ENCODE measurements at places on chromosomes 7 and 10. TPM values are rescaled to one million over a fixed set of nuclear protein-coding genes. Genes with fewer than 3 reads are reported as not detected.

OPN1SW gene
- total RNA-seq, result not detected

GRCh38 chr7:146116521-146117222, at the start of gene CNTNAP2:
Gene CNTNAP2, plus strand, starts transcription at chr7:146116801. Its CDS starts 76 bp downstream, at chr7:146116877.
- peaks cover 7% of the 10 kb centered on the region for H3K4me1 ChIP-seq
- H3K36me3 ChIP-seq, result no peaks in the 10 kb centered on the region
- no peaks in the 10 kb centered on the region for H3K27me3 ChIP-seq
- no peak within 1 kb of the TSS for H3K27ac ChIP-seq
- no peak within 1 kb of the TSS for H3K4me3 ChIP-seq
- no peak for DNase-seq

- H3K4me3 ChIP-seq, result no peak overlapping the region
- no peak overlapping the region for H3K27ac ChIP-seq
- H3K4me1 ChIP-seq, result no peaks in the 10 kb centered on the region
- H3K36me3 ChIP-seq, result no peaks in the 10 kb centered on the region
- no peak for DNase-seq
Observed at GRCh38 chr7:157782041-157782440, 445.2 kb downstream of the DNAJB6 start.

KCNIP2 gene
- 1.5 TPM for total RNA-seq

C10orf62 gene
- not detected for total RNA-seq

SUN3 gene
- not detected for total RNA-seq

- H3K27me3 ChIP-seq, result peaks cover 12% of the 10 kb centered on the region
- DNase-seq, result no peak
- H3K27ac ChIP-seq, result no peak overlapping the region
- no peaks in the 10 kb centered on the region for H3K36me3 ChIP-seq
- peaks cover 6% of the 10 kb centered on the region for H3K4me1 ChIP-seq
Observed at GRCh38 chr10:100516847-100517246, 2.8 kb downstream of the SEC31B start.

DNA sequence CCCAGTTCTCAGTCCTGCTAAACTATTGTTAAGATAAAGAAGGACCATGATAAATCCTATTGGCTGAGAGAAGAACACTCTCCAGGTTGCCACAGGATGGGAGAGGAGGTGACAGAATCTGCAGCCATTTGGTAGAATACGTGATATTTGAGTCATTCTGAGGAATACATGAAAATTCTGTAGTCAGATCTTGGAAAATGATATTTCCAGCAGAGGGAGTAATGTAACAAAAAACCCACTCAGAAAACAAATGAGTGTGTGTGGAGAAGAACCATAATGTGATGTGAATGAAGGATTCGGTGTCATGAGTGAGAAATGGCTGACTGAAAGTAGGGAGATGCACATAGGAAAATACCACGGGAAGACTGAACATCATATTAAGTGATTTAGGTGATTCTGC, 128.5 kb upstream of the PFKP start:
- H3K27me3 ChIP-seq, result peaks cover 79% of the 10 kb centered on the region
- H3K4me3 ChIP-seq, result no peak overlapping the region
- no peaks in the 10 kb centered on the region for H3K36me3 ChIP-seq
- DNase-seq, result no peak

DNA sequence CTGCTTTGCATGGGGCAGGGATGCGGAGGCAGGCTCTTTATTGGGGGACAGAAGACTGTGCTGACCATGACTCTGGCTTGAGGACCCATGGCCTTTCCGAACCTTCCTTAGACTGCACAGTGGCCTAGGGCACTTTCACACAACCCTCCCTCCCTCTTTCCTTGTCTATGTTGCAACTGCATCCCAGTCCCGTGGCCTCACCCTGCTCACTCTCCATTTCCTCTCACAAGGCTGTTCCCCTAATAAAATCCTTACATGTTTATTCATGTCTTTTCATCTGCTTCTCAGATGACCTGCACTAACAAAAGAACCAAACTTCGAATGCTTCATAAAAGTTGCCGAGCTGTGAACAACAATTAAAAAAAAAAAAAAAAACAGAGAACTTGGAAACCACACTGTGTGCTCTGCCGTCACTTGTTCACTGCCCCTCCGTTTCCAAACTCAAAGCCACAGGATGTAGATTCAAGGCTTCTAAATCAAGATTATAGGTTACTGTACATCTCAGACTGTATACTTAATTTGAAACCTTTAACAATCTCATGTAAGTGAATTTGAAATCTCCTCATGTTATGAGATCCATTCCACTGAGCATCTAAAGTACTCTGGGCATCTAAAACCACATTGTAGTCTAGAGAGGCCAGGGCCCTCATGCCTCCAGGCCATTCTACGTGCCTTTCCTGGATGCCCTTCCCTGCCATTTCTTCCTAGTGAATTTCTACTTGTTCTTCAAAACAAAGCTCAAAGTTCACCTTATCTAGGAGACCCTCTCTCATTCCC, 265.9 kb downstream of the SNX13 start:
- no peaks in the 10 kb centered on the region for H3K36me3 ChIP-seq
- no peaks in the 10 kb centered on the region for H3K27me3 ChIP-seq
- H3K27ac ChIP-seq, result peak overlapping the region; percentile 34
- no peak for DNase-seq
- no peak overlapping the region for H3K4me3 ChIP-seq

DNA sequence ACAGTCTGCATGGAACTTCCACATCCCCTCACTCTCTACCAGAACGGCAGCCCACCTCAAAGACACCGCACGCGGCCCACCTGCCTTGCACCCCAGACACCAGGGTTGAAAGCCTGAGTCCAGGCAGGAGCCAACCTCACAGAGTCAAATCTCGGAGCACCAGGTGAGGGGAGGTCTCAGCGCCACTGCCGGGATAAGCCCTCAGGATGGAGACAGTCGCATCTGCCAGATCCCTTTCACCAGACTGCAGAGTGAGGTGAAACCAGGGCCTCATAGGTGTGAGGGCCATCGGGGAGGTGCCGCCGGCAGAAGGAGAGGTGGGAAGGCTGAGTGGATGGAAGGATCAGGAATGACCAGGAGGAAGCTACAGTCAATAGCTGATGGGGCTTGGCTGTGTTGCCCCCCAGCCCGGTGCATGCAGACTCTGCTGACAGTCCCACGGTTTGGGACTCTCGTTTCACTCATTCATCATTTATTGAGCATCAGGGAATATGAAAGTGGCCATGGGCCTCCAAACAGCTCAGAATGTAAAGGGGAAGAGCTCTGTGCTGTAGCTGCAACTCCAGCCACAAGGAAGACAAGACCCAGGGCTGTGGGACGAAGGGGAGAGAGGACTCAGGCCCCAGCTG, 315.0 kb downstream of the PTPRN2 start:
- no peaks in the 10 kb centered on the region for H3K36me3 ChIP-seq
- no peaks in the 10 kb centered on the region for H3K4me1 ChIP-seq
- H3K27ac ChIP-seq, result no peak overlapping the region
- DNase-seq, result no peak
- H3K4me3 ChIP-seq, result no peak overlapping the region

GRCh38 chr7:130492523-130493274, 814 bp downstream of the MEST start:
- no peaks in the 10 kb centered on the region for H3K4me1 ChIP-seq
- no peak overlapping the region for H3K27ac ChIP-seq
- H3K27me3 ChIP-seq, result no peaks in the 10 kb centered on the region
- peak overlapping the region; percentile 23 for H3K4me3 ChIP-seq
- H3K36me3 ChIP-seq, result no peaks in the 10 kb centered on the region

PLEKHA1 gene
- total RNA-seq, result 23.4 TPM

FLNC gene
- 27.3 TPM for total RNA-seq

- H3K27ac ChIP-seq, result no peak overlapping the region
- H3K4me1 ChIP-seq, result no peaks in the 10 kb centered on the region
Observed at GRCh38 chr7:40288827-40289226, 154.0 kb downstream of the SUGCT start.

- H3K27ac ChIP-seq, result no peak overlapping the region
- no peaks in the 10 kb centered on the region for H3K36me3 ChIP-seq
- no peaks in the 10 kb centered on the region for H3K27me3 ChIP-seq
- H3K4me3 ChIP-seq, result no peak overlapping the region
- no peak for DNase-seq
Observed at GRCh38 chr10:18343573-18343972, 203.3 kb downstream of the CACNB2 start.

GRCh38 chr10:58174831-58175230, 92.9 kb downstream of the IPMK start:
- no peak overlapping the region for H3K4me3 ChIP-seq
- H3K4me1 ChIP-seq, result peaks cover 24% of the 10 kb centered on the region
- DNase-seq, result no peak
- no peaks in the 10 kb centered on the region for H3K27me3 ChIP-seq
- no peak overlapping the region for H3K27ac ChIP-seq

DNA sequence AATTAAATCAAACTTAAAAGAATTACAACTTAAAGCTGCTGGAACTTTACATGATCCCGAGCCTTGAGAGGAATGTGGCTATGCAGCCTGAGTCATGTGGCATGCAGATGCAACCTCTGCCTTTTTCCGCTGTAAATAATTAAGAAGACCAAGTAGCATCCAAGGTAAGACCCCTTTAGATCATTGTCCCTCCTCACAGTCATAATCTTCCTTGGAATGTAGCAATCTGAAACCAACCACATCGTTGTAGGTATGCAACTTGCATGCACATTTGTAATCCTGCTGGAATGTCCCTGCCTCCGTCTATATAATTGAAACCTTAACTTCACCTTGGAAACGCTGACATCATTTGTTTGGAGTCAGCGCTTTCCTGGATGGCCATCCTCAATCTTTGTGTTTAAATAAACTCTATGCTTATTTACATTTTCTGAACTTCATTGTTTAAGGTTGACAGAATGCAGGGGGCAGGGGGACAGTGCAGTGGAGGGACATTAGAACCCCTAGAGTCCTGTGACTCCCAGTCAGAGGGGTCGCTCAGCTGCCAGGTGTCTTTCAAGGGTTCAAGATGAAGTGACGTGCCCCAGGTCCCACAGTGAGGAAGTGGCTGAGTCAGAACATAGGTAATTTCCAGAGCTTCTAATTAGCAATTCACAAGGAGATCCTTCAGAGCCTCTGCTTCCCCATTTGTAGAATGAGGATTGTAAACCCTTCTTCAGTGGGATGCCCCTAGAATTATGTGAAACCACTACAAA, 110.7 kb downstream of the RALA start:
- H3K4me1 ChIP-seq, result peaks cover 20% of the 10 kb centered on the region
- peak overlapping the region; percentile 34 for H3K4me3 ChIP-seq
- H3K36me3 ChIP-seq, result no peaks in the 10 kb centered on the region
- H3K27ac ChIP-seq, result peak overlapping the region; percentile 82
- H3K27me3 ChIP-seq, result no peaks in the 10 kb centered on the region

GDF2 gene
- total RNA-seq, result not detected

DNA sequence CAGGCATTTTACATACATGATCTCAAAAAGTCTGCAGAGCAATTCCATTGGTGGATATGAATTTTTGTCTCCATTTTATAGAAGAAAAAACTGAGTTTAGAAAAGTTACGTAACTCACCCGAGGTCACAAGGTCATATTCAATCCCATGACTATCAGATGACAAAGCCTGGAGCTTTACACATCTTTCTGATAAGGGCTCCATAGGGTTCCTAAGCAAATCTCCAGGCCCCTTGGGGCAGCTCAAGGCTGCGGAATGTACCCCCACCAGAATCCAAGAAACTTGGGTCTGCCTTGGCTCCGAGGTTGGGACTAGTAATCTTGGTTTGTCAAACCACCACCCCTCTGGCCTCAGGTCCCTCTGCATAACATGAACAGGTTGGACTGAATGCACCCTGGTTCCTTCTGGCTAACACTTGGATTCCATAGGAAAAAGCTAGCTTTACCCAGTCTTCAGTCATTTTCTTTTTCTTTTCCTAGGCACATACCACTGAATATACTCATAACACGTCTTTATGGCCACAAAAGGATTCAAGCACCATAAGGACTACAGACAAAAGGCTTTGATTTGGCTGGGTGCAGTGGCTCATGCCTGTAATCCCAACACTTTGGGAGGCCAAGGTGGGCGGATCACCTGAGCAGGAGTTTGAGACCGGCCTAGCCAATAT, 55.5 kb downstream of the PIP4K2A start:
- DNase-seq, result no peak
- H3K27me3 ChIP-seq, result no peaks in the 10 kb centered on the region
- peaks cover 59% of the 10 kb centered on the region for H3K4me1 ChIP-seq
- no peaks in the 10 kb centered on the region for H3K36me3 ChIP-seq
- H3K4me3 ChIP-seq, result no peak overlapping the region

DNA sequence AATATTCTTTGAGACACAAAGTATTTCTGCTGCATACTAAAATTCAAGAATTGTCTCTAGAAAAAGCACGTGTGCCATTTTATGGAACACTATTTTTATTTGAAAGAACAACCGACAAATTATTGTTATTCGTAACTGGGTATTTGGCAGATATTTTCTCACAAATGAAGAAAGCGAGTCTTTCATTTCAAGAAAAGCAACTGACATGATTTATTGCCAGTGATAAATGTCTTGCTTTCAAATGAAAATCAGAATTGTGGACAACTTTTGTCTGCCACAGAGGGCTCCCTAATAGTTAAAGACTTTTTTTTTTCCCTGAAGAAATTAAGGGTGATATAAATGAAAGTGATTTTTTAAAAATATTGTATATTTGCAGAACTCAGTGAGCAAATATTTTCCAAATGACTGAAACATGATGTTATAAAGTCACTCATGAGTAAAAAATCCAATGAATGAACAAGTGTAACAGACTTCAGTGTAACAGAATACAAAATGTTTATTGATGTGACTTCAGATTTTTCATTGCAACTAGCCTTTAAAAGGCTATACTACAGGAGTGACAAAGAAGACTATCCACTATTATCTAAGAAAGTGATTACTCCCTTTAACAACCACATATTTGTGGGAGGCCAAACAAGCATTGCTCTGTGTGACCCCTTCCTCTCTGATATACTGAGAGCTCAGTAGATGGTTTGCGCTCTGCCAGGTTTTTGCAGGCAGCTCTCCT, 49.0 kb upstream of the SEMA3E start:
- no peaks in the 10 kb centered on the region for H3K4me1 ChIP-seq
- H3K27ac ChIP-seq, result no peak overlapping the region
- DNase-seq, result no peak
- H3K36me3 ChIP-seq, result no peaks in the 10 kb centered on the region
- H3K4me3 ChIP-seq, result no peak overlapping the region

GRCh38 chr10:81182296-81182695, 644.6 kb downstream of the SH2D4B start:
- no peak for DNase-seq
- no peak overlapping the region for H3K27ac ChIP-seq
- H3K27me3 ChIP-seq, result no peaks in the 10 kb centered on the region
- H3K4me3 ChIP-seq, result no peak overlapping the region

- no peaks in the 10 kb centered on the region for H3K36me3 ChIP-seq
- no peak overlapping the region for H3K27ac ChIP-seq
- H3K4me3 ChIP-seq, result no peak overlapping the region
- DNase-seq, result no peak
- H3K4me1 ChIP-seq, result no peaks in the 10 kb centered on the region
- H3K27me3 ChIP-seq, result no peaks in the 10 kb centered on the region
Observed at GRCh38 chr7:4065190-4065589, 616.9 kb upstream of the FOXK1 start.

GRCh38 chr7:38594949-38595348, 36.2 kb downstream of the AMPH start:
- no peaks in the 10 kb centered on the region for H3K36me3 ChIP-seq
- DNase-seq, result no peak
- no peak overlapping the region for H3K4me3 ChIP-seq
- no peaks in the 10 kb centered on the region for H3K27me3 ChIP-seq
